ENCODE measurements at places on chromosomes 16 and 17.

DNA sequence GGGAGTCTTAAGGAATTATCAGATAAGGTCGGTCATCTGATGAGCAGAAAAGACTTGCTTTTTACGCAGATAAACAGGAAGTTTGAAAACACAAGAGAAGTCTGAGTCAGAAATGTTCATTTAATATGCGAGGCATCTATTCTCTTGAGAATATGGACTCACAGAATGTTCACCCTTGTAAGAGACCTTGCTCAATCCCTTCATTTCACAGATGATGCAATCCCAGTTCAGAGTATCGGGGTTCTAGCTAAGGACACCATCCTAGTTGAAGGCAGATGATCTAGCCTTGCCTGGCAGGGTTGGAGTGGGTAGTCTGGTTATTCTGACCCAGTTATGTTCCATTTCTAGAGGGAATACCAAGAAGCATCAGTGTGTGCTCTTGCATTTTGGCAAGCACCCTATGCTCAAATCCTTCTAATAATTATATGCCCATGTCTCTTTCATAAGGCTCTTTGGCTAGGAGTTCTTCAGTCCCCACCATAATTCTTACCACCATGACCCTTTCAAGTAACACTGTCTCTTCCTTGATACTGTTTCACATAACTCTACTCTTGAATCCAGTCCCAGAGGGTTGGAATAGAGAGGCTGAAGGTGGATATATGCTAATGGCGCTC lies 42.5 kb downstream of the YPEL2 start:
- DNase-seq = no peak

GRCh38 chr17:36597866-36598777 lies 3.3 kb upstream of the MRM1 start:
- DNase-seq = no peak

GRCh38 chr17:1110862-1111598 lies 68.8 kb downstream of the ABR start:
- DNase-seq = peak; percentile 95

DNA sequence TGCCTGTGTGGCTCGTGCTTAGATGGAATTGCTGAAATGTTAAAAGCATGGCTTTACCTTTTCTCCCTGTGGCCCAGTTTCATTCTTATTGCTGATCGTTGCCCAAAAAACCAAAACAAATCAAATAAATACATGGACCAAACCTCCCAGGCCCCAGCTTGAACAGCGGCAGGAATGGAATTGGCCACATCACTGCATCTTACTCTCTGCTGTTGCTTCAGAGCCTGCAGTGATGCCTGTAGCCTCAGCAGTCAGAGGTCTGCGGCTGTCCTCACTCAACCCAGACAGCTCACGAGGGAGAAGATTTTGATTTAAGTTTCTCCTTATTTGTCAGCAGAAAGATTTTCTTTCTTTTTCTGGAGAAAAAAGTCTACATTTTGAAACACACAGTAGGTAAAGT lies 91.5 kb downstream of the NPIPB11 start:
- no peak for DNase-seq

DNA sequence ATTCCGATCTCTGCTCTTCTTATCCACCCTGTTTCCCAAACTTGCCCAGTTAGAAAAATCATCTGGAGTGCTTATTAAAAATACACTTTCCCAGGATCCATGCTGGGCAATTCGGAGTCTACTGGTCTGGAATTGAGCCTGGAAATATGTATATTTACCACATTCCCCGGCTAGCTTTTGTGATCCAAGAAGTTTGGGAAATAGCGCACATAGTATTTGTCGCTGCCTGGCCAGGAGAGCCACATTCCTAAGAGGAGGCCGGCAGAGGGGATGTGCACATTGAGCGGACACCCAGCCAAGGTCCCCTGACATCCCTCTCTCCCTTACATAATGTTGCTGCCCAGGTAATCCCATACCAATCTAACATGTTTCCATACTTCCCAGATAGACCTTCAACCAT lies 62.1 kb upstream of the TMEM97 start:
- no peak for DNase-seq

DNA sequence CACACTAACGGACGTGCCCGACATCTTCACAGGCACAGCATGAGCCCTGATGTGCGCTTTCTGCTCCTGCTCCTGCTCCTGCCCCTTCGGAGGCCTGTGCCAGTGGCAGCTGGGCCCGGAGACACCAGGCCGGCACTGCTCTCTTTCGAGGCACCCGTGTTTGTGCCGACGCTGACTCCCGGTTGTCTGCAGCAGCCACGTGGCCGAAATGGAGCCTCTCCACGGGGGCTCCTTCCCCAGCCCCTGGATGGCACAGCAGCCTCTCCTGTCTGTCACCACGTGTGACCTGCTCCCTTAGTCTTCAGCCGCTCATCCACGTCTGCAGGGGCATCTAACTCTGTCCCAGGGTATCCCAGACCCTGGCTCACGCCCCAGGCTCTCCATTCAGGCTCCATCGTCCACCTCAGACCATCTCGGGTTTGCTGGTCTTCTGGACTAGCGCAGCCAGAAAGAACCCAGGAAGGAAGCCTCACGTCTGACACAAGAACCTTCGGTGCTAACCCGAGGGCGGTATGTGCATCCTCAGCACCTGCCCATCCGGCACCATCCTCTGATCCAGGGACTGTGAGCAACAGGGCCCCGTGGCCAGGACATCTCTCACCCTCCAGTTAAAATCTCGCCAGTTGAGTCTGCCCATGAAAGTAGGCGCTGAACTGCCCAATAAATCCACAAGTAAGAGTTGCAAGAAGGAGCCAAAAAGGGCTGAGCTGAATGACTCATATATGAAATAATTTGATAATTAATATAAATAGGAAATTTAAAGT lies 4.2 kb upstream of the RPH3AL start:
- no peak for DNase-seq

GRCh38 chr16:68382296-68382718 lies 66.0 kb downstream of the SMPD3 start:
- DNase-seq = peak; percentile 12

DNA sequence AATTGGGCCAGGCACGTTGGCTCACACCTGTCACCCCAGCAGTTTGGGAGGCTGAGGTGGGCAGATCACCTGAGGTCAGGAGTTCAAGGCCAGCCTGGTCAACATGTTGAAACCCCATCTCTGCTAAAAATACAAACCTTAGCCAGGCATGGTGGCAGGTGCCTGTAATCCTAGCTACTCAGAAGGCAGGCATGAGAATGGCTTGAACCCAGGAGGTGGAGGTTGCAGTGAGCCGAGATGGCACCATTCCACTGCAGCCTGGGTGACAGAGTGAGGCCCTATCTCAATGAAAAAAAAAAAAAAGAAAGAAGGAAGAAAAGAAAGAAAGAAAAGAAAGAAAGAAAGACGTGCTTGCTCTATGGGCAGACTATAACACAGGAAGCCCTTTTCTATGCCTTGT lies 84.4 kb downstream of the FOXL1 start:
- no peak for DNase-seq

GRCh38 chr16:88886845-88887521 lies 20.5 kb upstream of the PABPN1L start:
- no peak for DNase-seq

Measured in ACHN (cell line).